ENCODE measurements at places on chromosomes 12 and 14.

DNA sequence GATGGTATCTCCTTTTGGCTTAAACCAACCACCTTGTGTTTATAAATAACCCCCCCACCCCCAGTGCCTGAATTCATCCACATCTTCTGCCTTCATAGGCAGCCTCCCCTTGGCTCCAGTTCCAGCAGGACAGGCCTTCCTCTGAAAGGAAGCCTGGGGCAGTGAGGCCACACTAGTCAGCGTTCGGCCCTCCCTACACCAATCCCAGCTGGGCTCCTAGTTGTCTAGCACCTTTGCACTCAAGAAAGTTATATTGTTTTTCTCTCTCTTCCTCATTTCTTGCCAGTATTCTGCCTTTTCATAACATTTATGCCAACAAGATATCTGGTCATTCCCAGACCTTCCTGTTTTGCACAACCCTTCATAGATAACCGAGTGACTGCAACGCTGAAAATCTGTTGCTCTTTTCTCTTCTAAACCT is 73.1 kb upstream of the ACTN1 start:
- no peak for DNase-seq

- DNase-seq, result peak; percentile 27
Observed at GRCh38 chr14:77508249-77508648, 9.6 kb upstream of the ISM2 start.

DNA sequence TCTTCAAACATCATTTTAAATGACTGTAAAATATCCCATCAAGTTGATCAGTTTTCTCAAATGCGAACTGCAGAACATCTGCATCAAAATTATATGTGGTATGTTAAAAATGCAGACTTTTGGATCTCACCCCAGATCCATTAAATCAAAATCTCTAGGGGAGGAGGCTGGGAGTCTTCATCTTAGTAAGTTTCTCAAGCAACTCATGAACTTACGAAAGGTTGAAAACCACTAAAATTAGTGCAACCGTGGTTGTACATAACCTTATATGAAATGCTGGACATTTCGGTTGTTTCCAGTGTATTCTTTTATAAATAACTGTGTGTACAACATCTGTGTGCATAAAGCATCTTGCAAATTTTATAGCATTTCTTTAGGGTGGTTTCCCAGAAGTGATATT is 39.2 kb downstream of the ZFP36L1 start:
- DNase-seq, result no peak

DNA sequence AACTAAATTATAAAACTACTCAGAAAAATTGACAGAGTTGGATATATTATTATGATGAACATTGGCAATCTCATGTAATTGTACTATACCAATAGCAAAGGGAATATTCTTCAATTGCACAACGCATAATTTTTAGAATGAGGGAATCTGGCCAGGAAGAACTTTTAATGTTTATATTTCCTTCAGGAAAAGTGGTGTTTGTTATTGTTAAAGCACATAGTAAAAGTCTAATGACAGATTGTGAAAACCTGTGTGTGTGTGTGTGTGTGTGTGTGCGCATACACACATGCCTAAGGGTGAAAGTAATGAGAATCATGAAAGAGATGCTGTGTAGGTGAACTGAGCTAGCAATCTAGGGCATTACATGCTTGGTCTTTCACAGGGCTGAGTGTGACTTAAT is 877.7 kb downstream of the SLC6A15 start:
- no peak for DNase-seq

DNA sequence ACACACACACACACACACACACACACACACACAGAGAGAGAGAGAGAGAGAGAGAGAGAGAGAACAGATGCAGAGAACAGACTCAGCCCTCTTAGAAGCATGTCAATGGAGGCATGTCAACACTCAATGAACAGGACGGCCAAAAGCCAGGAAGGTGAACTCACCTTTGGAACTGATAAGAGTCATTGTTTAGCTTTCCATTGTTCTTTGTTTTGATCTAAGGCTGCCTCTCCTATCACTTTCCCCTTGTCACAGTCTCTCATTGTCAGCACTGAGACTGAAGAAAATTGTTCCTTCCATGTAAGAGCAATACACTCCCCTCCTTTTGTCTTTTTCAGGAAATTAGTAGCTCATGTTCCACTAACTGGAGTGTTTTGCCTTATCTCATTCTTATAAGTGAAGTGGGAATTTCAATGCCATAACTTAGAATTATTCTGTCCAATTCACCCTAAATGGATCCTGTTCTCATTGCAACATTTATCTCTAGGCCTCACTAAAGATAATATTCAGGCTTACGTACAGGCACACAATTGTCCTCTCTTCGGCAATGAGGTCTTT is 218.0 kb downstream of the DUSP6 start:
- no peak for DNase-seq

GRCh38 chr14:100844846-100845245 is 18.9 kb downstream of the MEG3 start:
- DNase-seq, result no peak

GRCh38 chr12:121799842-121800693 is 3.7 kb upstream of the SETD1B start:
- DNase-seq, result no peak

- DNase-seq, result no peak
Observed at GRCh38 chr14:51845811-51846210, 14.6 kb upstream of the GNG2 start.

DNA sequence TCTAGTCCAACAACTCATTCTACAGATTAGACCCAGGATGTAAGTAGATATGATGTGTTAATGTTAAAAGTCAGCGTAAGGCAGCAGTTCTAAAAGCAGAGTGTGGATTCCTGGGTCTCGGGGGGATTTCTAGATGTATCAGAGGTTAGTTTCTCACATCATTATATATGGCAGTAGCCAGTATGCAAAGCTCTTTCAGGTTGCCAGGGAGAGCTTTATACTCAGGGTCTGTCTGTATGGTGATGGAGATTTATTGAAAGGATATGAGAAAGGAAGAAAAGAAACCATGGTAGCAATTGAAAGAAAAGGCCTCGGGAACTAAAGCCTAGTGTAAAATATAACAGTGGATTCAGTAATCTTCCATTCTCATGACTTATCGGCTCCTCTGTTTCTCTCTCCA is 26.2 kb upstream of the PAWR start:
- no peak for DNase-seq

GRCh38 chr14:91377700-91378652 is 39.6 kb downstream of the CCDC88C start:
- no peak for DNase-seq

DNA sequence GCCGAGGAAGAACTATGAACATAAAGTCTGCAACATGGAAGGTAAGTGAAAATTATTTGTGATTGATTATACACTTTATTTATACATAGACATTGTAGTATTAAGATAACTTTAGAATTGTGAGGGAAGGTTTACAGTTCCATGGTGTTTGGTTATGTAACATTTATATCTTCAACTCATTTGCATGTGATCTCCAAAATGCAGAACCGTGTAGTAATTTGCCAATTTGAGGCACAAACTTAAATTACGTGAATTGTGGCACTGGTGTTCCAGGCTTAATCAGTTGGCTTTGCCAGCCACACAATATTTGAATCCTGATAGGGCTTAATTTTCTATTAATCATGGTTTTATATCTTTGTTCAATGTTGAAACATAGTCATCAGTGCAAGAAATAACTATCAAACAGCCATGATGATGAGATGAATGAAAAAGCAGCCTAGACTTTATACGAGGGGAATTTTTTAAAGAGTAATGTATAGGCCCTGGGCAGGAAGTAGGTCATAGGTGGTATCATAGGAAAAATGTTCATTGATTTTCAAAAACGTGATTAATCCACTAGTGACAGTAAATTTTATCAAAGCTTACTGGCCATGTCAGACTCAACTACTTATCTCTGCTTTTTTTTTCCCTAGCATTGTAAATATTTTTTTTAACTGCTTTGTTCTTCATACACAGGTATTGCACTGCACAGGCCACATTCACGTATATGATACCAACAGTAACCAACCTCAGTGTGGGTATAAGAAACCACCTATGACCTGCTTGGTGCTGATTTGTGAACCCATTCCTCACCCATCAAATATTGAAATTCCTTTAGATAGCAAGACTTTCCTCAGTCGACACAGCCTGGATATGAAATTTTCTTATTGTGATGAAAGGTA is 31.7 kb downstream of the HIF1A start:
- DNase-seq, result no peak

GRCh38 chr12:128970941-128971340 is 117.7 kb downstream of the GLT1D1 start:
- no peak for DNase-seq

GRCh38 chr12:56280849-56281248 is 14.1 kb downstream of the COQ10A start:
- DNase-seq, result no peak

DNA sequence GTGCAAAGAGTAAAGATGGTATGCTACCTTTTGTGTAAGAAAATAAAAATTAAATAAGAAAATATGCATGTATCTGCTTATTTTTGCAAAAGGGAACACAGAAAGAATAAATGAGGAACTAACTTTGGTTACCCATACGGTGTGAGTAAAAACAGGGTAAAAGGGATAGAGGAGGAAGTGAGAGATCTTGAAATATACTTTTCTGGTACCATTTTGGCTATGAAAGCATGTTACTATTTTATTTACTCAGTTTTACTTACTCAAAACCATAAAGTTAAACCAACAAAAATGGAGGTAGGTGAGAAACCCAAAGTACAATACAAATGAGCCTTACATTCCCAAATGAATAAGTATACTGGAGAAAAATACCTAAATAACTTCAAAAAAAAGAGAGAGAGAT is 122.0 kb upstream of the EGLN3 start:
- no peak for DNase-seq

GRCh38 chr12:24776861-24777260 is 172.0 kb downstream of the BCAT1 start:
- no peak for DNase-seq

- DNase-seq, result no peak
Observed at GRCh38 chr12:101933866-101934514, 56.6 kb downstream of the DRAM1 start.

DNA sequence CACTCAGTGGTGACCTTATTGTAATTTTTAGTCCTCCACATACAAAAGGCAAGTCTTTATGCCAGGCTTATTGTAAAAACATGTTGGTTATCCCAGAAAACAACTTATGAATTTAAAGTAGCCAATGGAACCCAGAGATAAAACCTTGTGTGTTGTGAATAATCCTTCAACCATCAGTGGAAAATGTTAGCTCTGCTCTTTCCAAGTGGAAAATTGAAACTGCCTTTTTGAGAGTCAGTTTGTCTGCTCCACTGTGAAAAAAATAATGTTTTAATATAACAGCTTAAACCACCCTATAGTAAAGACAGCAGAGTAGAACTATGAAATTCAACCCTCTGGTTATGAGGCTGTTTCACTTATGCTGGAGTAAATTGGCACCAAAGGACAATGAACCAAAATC is 112.0 kb downstream of the TTLL5 start:
- no peak for DNase-seq

DNA sequence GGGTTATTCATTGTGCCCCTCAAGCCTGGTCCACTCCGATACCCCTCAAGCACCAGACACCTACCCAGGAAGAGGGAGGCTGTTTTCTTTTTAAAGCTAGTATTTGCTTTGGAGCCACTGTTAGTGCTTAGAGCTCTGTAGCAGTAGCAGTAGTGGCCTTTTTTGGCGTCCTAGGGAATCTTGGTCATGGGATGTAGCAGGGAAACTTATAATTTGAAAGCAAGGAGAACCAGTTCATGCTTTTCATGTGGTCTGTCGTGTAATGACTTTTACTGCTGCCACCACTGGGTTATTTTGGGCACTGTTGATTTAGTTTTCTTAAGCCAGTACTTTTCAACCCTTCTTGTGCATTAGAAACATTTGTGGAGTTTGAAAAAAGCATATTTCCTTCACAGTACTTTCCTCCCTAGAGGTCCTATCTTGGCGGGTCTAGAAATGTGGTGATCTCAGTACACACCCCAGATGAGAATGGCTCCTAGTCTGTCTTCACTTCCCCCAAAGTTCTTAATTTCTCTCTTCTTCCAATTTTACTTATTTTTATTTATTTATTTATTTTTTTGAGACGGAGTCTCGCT is 49.7 kb downstream of the MARK3 start:
- DNase-seq, result no peak

DNA sequence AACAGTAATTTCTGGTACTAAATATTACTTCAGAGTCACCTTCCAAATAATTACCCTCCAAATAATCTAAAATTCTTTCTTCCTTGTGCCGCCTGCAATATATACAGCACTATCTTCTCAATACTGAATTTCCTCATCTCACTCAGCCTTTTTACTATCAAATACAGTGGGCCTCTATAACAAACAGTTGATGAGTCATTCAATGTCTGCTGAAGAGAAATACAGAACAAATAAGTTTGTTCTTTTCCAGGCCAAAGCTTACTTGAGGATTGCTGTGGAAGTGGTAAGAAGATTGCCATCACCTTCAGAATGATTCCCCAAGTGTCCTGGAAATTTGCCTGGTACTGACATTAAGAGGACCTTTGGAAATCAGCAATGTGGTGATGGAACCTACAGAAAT is 218.2 kb upstream of the ARHGAP5 start:
- no peak for DNase-seq

GRCh38 chr12:83186419-83186818 is 499.7 kb downstream of the TMTC2 start:
- no peak for DNase-seq

DNA sequence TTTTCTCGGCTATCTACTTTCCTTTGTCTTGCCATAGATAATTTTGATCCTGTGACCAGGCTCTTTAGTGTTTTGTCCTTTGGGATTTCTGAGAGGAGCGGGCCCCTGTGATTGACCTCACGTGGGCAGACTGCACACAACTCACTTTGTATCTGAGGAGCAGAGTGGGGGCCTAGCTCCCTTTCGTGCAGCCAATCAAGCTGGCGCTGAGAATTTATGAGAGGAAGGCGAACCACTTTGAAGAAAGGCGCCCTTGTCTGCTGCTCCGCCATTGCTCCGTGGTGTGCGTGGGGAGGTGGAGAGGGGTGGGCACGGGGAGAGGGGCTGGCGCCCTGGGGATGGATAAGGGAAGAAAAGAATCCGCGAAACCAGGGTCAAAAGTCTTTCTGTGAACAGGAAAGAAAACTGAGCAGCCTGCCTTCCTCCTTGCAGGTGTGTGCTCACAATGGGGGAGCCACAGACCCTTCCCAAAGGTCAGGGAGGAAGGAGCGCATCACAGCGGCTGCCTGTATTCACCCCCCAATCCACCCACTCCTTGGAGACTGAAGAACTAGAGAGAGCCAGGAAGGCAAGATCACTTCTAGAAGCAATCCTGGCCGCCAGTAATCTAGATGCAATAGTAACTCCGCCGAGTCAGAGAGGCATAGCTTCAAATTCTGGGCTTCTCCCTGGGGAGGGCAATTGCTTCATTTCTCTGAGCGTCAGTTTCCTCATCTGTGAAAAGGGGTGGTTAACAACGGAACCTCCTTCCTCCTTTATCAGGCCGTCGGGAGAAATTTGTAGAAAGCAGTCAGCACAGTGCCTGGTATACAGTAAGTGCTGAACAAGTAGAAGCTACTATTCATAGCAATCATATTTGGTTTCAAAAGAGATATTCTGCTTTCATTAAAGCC is 24.9 kb upstream of the MED13L start:
- no peak for DNase-seq

DNA sequence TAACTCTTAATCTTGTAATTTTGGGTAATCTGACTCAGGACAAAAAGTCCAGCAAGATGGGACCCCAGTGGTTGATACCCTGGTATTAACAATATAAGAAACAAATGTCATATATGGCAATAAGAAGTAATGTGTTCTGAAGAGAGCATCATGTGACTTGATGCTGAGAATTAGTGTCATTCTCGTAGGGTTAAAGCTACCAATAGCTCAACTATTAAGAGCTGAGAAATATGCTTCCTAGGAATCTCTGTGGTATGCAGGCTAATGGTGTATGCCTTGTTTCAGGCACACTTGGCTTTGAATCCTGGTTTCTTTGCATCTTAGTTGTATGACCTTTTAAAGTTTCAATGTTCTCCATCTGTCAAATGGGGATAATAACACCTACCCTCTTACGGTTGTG is 9.1 kb downstream of the MYRFL start:
- no peak for DNase-seq

Data from epithelial cell of prostate (primary cell).